ENCODE measurements at places on chromosomes 11 and 22. TPM values are rescaled to one million over a fixed set of nuclear protein-coding genes. Genes with fewer than 3 reads are reported as not detected.

GRCh38 chr11:59029366-59029889, 56.7 kb upstream of the GLYATL1B start:
- no peak overlapping the region for H3K4me3 ChIP-seq
- H3K36me3 ChIP-seq = no peaks in the 10 kb centered on the region
- H3K27ac ChIP-seq = no peak overlapping the region
- DNase-seq = no peak
- no peaks in the 10 kb centered on the region for H3K27me3 ChIP-seq

DNA sequence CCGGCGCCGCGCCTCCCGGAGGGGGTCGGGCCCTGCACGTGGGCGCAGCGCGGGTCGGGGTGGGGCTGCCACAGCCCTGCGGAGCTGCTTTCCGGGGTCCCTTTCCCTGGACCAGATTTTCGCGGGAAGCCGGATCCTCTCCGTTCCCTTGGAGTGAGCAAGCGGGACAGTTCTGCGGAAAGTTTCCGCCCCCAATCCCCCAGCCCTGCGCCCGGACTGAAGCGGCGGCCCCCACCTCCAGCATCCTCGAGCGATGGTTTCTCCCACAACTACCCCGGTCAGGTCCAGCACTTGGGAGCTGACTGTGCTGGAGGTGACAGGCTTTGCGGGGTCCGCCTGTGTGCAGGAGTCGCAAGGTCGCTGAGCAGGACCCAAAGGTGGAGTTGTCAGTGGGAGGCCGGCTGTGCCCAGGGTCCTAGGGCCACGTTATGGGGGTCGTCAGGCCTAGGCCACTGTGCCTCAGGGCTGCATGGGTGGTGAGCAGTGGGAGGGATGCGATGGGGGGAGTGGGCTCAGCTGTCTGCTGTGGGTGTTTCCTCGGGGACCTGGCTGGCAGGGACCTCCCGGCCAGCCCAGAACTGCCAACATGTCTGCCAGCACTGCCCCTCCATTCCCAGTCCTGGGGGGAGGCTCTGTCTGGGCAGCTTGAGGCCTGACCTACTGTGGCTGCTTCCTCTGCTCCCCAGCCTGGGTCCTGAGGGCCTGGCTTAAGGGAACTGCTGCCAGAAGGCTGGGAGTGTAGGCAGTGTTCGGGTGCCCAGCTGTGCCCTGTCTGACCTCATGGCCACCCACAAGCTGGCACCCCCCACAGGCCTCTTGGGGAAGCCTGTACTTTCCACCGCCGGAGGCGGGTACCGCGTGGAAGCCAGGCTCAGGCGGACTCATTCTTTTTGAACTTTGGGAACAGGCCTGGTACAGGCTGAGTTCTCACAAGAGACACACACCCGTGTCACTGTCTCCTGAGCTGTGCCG, 726 bp downstream of the ST3GAL4 start:
- DNase-seq = peak; percentile 26
- H3K27me3 ChIP-seq = no peaks in the 10 kb centered on the region
- H3K27ac ChIP-seq = no peak overlapping the region
- no peaks in the 10 kb centered on the region for H3K36me3 ChIP-seq

GRCh38 chr11:129287920-129288319, 87.7 kb upstream of the BARX2 start:
- peaks cover 38% of the 10 kb centered on the region for H3K27me3 ChIP-seq
- H3K36me3 ChIP-seq = no peaks in the 10 kb centered on the region
- no peak for DNase-seq
- no peak overlapping the region for H3K27ac ChIP-seq

- no peak overlapping the region for H3K4me3 ChIP-seq
- H3K27ac ChIP-seq = no peak overlapping the region
- H3K36me3 ChIP-seq = no peaks in the 10 kb centered on the region
- peaks cover 11% of the 10 kb centered on the region for H3K27me3 ChIP-seq
- H3K4me1 ChIP-seq = no peaks in the 10 kb centered on the region
- no peak for DNase-seq
Observed at GRCh38 chr11:72669527-72669926, 4.7 kb downstream of the PDE2A start.

DNA sequence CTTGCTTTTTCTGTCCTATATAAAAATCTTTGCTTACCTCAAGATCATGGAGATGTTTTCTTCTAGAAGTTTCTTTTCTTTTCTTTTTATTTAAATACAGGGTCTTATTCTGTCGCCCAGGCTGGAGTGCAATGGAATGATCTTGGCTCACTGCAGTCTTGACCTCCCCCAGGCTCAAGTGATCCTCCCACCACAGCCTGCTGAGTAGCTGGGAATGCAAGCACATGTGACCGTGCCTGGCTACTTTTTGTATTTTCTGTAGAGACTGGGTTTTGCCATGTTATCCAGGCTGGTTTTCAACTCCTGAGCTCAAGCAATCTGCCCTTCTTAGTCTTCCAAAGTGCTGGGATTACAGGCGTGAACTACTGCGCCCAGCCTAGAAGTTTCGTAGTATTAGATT, 45.3 kb downstream of the USP35 start:
- no peaks in the 10 kb centered on the region for H3K27me3 ChIP-seq
- no peaks in the 10 kb centered on the region for H3K36me3 ChIP-seq
- H3K4me1 ChIP-seq = no peaks in the 10 kb centered on the region
- H3K4me3 ChIP-seq = no peak overlapping the region
- no peak for DNase-seq

GRCh38 chr11:64791781-64792291, 11.2 kb downstream of the MAP4K2 start:
- H3K4me3 ChIP-seq = no peak overlapping the region
- H3K4me1 ChIP-seq = no peaks in the 10 kb centered on the region
- DNase-seq = no peak
- peaks cover 23% of the 10 kb centered on the region for H3K36me3 ChIP-seq
- H3K27ac ChIP-seq = no peak overlapping the region

DNA sequence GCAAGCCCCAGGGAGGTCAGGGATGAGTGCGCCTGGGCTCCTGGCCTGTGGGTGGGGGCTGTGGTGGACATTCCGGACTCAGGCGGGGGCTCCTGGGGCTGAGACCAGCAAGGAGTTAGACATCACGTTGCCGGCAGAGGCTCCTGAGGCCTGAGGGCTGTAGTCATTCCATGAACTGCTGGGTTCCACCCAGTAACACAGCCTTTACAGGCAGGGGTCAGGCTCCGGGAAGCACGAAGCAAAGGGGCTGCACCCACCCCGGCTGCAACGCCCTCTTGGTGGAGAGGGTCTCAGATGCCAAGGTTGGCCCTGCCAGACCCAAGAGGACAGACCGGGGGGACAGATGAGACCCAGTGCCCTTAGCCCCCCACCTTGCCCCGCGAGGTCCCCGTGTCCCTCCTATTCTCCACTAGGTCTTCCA, 9.0 kb downstream of the TNNT3 start:
- no peak overlapping the region for H3K4me3 ChIP-seq
- H3K4me1 ChIP-seq = no peaks in the 10 kb centered on the region
- H3K27me3 ChIP-seq = no peaks in the 10 kb centered on the region

DNA sequence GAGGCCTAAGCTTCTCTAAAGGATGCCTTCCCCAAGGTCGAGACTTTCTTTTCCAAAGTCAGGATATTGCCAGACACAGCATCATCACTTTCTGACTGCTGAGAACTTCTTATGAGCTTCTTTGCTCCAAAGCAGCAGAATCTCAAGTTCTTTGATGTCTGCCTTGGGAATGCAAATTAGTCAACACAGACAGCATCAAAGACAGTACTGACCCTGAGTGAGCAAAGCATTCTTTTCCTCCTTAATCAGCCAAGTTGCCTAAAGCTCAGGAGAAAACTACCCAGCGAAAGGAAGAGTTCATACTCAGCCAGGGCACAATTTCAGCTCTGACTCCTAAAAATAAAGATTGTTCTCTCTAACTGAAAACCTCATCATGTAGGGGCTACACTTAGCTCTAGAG, 98.0 kb downstream of the SLC36A4 start:
- no peak for DNase-seq
- H3K27me3 ChIP-seq = no peaks in the 10 kb centered on the region
- no peak overlapping the region for H3K4me3 ChIP-seq
- no peaks in the 10 kb centered on the region for H3K4me1 ChIP-seq

DNA sequence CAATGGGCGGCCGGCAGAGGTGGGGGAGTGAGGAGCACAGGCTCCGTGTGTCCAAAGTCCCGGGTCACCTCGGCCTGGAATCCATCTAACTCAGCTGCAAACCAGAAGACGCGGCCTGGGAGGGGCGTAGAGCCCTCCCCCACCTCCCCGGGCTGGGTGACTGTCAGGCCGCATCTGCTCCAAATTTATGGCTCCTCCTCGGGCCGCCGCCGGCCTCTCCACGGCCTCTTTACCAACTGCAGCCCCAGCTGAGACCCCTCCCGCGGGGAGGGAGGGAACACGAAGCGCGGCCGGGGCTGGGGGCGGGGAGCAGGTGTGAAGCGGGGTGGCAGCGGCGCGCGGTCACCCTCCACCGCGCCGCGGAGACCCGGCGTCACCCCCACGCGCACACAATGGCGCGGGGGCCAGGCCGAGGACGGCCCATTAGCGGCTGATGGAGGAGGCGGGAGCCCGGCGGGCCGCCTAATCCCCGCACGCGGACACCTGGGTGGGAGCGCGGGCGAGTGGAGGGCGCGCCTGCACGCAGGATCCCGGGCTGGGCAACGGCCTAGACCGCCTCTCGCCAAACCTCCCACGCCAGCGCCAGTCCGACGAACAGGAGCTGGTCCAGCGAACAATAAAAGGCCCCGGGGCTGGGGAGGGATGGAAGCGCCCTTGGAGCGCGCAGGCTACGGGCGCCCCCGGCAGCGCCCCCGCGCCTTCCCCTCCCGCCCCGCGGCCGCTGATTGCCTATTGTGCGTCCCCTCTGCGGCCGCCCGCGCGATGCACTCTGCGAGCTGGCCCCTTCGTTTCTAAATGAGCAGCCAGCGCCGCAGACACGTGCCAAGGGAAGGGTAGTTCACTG, 25.9 kb upstream of the ROBO3 start:
- H3K4me3 ChIP-seq = no peak overlapping the region
- no peak overlapping the region for H3K27ac ChIP-seq
- peaks cover 10% of the 10 kb centered on the region for H3K4me1 ChIP-seq
- DNase-seq = no peak
- H3K36me3 ChIP-seq = no peaks in the 10 kb centered on the region

DNA sequence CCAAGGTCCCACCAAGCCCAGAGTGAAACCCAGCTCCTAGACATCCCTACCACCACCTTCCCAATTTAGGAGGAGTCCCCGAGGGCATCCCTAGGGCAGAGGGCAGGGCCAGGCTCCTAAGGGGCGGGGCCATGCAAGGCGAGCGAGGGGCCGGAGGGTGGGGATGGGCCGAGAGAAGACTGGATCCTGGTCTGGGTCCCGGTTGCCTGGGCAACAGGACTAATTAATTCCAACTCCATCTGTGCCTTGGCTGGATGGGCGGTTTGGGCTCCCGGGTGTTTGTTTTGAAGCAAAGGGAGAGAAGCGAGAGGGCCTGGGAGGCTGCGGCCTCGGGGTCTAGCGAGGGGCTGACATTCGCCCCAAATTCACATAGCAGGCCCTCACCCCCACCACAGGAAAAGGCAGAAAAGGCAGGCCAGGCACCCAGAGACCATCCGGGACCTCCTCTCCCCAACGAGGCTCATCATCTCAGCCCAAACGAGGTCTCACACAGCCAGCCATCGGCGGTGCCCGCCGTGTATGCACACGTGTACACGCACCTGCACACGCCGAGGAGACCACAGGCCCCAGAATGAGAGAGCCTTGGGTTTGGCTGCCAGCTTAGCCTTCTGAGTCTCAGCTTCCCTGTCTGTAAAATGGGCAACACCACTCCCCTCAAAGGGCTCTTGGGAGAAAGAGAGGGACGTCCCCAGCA, 23.9 kb downstream of the ELFN2 start:
- no peaks in the 10 kb centered on the region for H3K36me3 ChIP-seq
- H3K27me3 ChIP-seq = no peaks in the 10 kb centered on the region
- no peak for DNase-seq
- no peak overlapping the region for H3K4me3 ChIP-seq
- H3K4me1 ChIP-seq = no peaks in the 10 kb centered on the region
- no peak overlapping the region for H3K27ac ChIP-seq

GRCh38 chr11:68383976-68384501, 71.6 kb downstream of the LRP5 start:
- DNase-seq = peak; percentile 41
- no peak overlapping the region for H3K4me3 ChIP-seq
- peaks cover 33% of the 10 kb centered on the region for H3K4me1 ChIP-seq
- no peak overlapping the region for H3K27ac ChIP-seq
- no peaks in the 10 kb centered on the region for H3K27me3 ChIP-seq

GRCh38 chr11:134328433-134328832, 3.4 kb upstream of the GLB1L2 start:
- peaks cover 15% of the 10 kb centered on the region for H3K27me3 ChIP-seq
- H3K4me3 ChIP-seq = no peak overlapping the region
- DNase-seq = no peak
- no peaks in the 10 kb centered on the region for H3K36me3 ChIP-seq
- no peak overlapping the region for H3K27ac ChIP-seq
- peaks cover 4% of the 10 kb centered on the region for H3K4me1 ChIP-seq

DNA sequence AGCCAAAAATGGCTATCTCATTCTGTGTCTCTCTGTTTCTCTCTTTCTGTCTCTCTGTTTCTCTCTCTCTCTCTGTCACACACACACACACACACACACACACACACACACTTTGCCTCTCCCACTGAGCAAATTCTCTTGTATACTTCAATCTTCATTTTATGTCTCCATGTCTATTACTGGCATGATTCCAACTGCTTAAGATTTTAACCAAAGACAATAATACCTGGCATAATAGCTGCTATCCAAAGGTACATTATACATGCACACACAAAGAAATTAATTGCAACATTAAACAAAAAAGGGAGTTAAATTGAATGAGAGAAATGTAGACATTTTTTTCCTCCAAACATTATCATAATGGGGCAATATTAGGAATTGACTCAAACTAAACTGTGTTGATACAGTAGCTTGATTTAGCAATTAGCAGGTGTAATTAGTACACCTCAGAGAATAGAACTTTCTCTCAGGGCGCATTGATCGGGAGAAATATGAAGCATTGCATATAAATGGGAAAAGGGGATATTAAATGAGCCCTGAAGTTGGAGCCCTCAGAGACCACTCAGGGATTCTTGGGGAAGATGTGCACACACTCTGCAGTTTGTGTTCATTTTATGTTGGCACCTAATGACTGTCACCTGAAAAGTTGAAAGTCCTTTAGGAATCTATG, 17.4 kb upstream of the SLC1A2 start:
- H3K27ac ChIP-seq = no peak overlapping the region
- no peak for DNase-seq

DNA sequence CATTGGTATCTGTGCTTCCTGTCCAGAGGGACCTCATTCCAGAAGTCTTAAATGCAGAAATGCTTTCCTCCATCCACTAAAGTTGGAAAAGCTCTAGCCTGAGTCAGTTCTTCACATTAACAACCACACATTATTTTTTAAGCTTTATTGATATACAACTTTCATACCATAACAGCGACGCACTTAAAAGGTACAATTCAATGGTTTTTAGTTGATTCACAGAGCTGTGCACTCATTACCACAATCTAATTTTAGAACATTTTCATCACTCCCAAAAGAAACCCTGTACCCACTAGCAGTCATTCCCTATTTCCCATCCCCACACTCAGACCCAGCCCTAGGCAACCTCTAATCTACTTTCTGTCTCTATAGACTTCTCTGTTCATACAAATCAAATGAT, 27.6 kb downstream of the GALNT18 start:
- no peak overlapping the region for H3K4me3 ChIP-seq
- H3K4me1 ChIP-seq = no peaks in the 10 kb centered on the region
- no peak overlapping the region for H3K27ac ChIP-seq
- H3K27me3 ChIP-seq = no peaks in the 10 kb centered on the region
- DNase-seq = no peak

The PTS gene
- 41.9 TPM for total RNA-seq

The IL17REL gene
- 0.15 TPM for total RNA-seq

The C1QTNF6 gene
- 31.5 TPM for total RNA-seq

The PKDREJ gene
- total RNA-seq = not detected

The COX8A gene
- 339 TPM for total RNA-seq

The OR6A2 gene
- 0.46 TPM for total RNA-seq

The DDTL gene
- not detected for total RNA-seq

The BTBD18 gene
- total RNA-seq = not detected

The UPK3A gene
- not detected for total RNA-seq
